NCI-H69 (cell line): ENCODE measurements at places on chromosomes 5 and 9.

GRCh38 chr9:110509792-110510191 is 69.7 kb downstream of the SVEP1 start:
- DNase-seq, result no peak

GRCh38 chr9:134460896-134461295 is 134.6 kb downstream of the RXRA start:
- DNase-seq, result no peak

GRCh38 chr5:91129748-91130147 is 253.4 kb downstream of the ARRDC3 start:
- no peak for DNase-seq

DNA sequence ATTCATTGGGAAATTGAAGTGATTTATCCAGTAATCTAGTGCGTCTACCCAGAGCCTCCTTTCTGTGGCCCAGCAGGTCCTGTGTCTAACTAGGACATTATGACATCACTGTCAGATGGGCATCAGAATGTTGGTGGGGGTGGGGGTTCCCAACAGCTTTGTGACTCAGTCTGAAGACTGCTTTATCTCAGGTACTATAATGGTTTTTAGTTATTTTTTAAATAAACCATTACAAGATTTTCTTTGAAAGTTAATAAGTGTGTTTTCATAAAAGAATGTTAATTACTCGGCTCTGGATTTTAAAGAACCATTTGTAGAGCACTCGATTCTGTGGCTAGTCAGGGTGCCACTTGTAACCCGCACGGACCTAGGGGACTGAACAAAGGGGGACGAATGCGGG is at the start of gene EQTN:
Gene EQTN (minus strand): TSS at position 101 of the 400 bp plus-strand sequence. CDS start 95 bp downstream, at position 6.
- no peak for DNase-seq

GRCh38 chr5:151740958-151741373 is 17.5 kb downstream of the ATOX1 start:
- no peak for DNase-seq

DNA sequence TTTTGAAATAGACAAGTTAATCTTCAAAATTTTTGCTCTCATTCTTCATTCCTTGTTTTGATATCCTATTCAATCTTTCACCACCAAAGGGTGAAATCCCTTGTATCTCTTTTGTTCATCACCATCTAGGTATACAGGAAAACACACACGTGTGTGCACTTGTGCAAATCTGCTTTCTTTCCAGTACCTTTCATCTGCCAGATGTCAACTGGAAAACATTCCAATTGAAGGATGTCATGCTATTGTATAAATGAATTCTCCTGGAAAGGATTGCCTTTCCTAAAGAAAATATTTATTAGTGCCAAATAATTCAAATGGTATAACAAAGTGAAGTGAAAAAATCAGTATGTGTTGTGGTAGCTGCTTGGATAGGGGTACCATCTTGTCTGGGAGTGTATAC is 123.7 kb downstream of the RANBP17 start:
- DNase-seq, result peak; percentile 17

DNA sequence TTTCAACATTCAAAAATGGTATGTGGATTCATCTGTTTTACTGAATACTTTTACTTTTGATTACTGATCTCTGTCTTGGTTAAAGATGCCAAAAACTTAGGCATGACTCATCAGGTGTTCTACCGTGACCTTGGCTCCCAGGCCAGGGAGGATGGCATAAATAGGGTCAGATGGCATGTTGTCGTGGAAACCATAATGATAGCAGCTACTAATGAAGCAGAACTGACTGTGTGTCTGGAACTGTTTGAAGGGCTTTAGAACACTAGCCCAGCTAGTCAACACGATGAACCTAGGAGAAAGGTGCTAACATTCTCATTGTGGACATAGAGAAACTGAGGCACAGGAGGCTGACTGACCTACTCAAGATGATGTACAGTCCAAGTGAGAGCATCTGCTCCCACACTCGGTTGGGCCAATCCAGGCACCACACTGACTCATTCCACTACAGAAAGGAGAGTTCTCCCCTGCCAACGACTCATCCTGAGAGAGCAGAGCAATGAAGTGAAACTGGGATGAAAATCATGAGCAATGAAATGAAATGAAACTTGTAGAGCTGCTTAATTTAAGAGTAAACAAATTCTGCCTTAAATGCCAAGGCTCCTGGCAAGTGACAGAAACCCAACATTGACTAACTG is 116.0 kb downstream of the TENT4A start:
- DNase-seq, result peak; percentile 6

DNA sequence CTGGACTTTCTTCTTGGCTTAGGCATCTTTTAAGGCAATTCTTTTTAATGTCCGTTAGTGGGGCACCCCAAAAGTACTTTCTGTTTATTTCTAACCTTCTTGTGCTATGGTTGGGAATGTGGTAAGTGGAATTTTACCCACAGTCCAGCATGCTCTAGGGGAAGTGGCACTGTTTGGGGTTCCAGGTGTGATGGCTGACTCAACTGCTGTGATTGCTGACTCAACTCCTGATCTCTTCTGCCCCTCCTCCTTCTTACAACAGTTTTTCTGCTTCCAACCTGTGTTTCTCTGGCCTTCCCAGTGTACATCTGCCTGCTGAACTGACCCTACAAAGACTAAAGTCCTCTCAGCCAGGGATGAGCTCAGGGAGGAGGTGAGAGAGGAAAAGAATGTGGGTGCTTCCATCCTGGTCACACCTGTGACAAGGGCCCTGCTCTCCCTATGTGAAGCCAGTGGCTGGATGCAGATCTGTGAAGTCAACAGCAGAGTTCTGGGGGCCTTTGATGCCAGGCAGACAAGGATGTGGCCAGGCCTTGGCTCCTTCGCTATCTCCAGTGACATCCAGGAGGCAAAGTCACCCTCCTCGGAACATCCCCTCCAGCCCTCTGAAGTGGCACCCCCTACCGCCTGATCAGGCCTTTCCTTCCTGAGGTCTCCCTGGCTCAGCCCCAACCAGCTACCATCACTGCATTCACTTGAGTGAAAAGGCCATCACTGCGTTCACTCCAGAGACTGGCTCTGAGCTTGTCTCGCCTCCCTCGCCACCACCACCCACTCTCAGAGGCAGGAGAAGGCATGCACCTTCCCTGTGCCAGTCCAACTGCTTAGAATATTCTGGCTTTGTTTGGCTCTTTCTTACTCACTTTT is 72.2 kb downstream of the C5orf15 start:
- DNase-seq, result no peak

- DNase-seq, result no peak
Measured at GRCh38 chr5:102211165-102211564, 84.9 kb downstream of the SLCO4C1 start.

DNA sequence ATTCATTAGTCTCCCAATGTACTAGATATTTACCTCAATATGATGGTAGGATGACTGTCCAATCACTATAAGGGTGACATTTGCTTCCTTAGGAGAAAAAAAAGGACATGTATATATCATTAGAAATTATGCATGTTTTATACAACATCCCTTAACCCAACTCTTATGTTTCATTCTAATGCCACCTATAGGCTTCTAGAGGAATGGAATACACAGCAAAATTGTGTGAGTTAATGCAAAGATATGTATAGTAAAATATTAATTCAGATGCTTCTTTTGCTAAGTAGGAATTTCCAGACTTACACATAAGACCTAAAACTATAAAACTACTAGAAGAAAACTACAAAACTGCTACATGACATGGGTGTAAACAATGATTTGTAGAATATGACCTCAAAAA is 3.5 kb downstream of the PRXL2C start:
- DNase-seq, result peak; percentile 49

DNA sequence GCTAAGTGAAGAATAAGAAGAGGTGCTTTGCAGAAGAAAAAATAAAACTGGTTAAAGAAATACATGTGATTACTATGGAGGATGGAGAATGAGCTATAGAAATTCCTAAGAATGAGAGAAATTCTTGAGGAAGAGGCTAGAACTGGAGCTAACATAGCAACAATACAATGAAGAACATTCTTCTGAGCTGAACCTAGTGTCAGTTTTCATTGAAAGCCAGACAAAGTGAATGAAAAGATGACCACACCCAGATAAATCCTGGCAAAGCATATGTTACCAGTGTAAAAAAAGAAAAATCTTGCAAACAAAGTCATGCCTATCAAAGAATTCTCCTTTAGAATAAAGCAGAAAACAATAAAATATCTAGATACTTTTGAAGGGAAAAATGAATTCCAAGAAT is 39.6 kb downstream of the SGCD start:
- DNase-seq, result no peak

DNA sequence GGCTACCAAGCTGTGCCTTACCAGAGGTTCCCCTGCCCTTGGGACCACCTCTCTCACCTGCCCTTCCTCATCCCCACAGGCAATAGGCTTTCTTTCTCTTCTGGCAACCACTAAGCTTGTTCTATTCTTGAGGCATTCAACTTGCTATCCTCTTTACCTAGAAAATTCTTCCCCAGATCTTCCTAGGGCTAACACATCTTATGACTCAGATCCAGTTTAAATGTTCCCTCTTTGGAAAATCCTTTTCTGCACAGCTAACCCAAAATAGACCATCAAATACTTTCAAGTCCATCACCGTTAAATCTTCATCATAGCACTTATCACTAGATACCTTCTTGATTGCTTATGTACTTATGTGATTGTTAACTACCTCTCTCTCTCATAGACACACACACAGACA is 93.7 kb downstream of the ENC1 start:
- no peak for DNase-seq
